ENCODE measurements at places on chromosomes 5 and 9.
A peak's percentile ranks its signal among the peaks of the same experiment; 100 is the strongest.

DNA sequence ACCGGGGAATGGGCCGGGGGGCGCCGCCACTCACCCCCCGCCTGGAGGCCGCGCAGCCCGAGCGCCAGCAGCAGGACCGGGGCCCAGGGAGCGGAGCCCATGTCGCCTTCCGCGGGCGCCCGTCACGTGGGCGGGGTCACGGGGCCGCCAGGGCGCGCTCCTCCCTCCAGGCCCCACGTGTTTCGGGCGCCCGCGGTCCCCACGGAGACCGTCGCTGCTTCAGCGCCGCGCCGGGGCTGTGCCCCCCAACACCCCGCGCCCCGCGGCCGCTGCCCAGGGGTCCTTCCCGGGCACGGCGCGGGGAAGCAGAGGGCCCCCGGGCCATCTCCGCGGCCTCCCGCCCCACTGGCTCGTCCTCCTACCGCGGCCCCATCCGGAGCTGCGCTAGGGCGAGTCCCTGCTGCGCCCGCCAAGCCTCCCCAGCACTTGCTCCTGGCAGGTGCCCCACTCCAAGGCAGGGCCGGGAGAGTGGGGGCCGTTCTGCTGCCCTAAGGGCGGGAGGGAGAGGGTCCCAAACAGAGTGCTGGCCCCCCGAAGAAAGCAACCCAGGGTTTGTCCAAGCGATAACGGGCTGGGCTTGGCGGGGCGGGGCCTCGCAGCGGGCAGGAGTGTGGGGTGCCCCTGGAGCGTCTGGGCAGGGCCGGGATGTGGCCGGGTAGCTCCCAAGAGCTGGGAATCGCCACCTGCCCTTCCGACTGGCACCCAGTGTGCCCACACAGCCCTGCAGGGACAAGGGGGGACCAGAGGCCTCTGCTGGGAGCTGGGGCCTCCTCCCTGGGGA, at the start of gene DPP7:
Gene DPP7, minus strand, starts transcription at position 121 of the 781 bp plus-strand sequence. Its CDS starts 20 bp downstream, at position 101.
- DNase-seq, result peak; percentile 16

DNA sequence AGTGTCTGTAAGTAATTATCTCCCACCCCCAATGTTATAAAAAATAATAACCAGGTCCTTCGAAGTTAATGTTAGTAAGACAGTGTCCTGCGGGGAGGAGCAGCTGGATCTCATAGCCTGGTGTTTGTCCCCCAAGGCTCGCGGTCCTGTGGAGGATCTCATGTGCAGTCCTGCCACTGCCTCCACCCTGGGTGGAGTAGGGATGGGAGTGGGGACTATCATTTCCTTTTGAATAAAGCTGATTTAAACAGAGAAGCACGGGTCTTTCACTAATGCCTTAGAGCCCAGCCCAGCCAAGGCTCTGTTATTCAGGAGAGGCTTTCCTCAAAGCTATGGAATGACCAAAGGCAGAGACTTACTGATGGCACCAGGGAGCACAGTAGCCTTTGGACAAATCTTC, 40.2 kb downstream of the SUB1 start:
- DNase-seq, result no peak

DNA sequence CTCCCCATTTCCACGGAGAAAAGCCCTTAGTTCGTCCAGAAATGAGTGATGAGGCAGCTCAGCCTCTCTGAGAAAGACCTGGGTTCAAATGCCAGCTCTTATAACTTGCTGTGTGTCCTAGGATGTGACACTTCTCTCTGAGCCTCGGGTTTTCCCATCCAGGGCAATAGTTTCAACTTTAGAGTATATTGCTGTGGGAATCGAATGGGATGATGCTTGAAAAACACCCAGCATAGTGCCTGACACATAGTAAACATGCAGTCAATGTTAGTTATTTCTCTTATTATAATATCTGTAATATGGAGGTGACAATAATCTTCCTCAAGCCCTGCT, 430 bp upstream of the MAPKAP1 start:
- no peak for DNase-seq

DNA sequence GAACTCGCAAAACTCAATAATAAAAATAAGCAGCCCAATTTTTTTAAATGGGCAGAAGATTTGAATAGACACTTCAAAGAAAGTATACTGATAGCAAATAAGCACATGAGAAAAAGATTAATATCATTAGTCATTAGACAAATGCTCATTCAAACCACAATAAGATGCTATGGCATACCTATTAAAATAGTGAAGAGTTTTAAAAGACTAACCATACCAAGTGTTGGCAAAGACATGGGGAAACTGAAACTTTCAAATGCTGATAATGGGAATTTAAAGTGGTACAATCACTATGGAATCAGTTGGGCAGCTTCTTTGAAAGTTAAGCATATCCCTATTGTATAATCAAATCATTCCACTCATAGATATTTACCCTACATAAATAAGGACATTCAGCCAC, 26.6 kb upstream of the ORM1 start:
- DNase-seq, result no peak

- no peak for DNase-seq
Observed at GRCh38 chr9:134290603-134291451, 35.4 kb upstream of the RXRA start.

GRCh38 chr5:124277767-124278545, 468.5 kb downstream of the ZNF608 start:
- no peak for DNase-seq

GRCh38 chr9:90803860-90804593, 2.4 kb downstream of the SYK start:
- DNase-seq, result peak; percentile 22

DNA sequence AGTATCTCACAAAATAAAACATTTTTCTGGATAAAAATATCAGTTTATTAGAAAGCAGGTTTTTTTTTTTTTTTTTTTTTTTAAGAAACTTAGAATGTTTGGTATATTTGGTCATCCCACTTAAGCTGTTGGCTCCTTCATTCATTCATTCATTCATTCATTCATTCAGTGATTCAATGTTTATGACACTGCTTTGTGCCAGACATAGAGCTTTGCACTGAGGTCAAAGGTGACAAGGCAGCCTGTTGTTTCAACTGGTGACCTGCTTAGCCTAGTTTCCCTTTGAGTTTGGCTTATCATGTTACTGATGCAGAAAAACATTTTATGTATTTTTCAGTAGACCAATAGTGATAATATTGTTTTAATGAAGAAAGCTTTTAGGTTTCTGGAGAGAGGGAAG, 23.5 kb downstream of the CPEB4 start:
- no peak for DNase-seq

GRCh38 chr5:7190712-7191250, 205.2 kb upstream of the ADCY2 start:
- peak; percentile 89 for DNase-seq

DNA sequence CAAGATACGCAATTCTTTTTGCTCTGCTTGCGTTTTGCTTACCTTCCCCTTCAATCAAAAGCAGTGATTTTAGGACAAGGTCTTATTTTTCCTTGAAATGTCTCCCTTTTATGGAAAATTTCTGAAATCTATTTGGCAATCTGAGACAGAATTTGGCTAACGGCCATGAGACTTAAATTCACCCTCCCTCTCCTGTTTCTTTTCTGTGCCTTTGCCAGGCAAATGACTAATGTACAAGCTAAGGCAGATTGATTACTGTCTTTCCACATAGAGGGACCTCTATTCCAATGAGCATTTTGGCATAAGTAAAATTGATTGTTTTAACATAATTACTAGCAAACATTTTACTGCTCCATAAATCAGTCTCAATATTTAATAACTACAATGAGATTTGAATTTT, 31.7 kb downstream of the FAM81B start:
- DNase-seq, result no peak

- DNase-seq, result no peak
Observed at GRCh38 chr5:132883261-132883834, 9.9 kb downstream of the LEAP2 start.

DNA sequence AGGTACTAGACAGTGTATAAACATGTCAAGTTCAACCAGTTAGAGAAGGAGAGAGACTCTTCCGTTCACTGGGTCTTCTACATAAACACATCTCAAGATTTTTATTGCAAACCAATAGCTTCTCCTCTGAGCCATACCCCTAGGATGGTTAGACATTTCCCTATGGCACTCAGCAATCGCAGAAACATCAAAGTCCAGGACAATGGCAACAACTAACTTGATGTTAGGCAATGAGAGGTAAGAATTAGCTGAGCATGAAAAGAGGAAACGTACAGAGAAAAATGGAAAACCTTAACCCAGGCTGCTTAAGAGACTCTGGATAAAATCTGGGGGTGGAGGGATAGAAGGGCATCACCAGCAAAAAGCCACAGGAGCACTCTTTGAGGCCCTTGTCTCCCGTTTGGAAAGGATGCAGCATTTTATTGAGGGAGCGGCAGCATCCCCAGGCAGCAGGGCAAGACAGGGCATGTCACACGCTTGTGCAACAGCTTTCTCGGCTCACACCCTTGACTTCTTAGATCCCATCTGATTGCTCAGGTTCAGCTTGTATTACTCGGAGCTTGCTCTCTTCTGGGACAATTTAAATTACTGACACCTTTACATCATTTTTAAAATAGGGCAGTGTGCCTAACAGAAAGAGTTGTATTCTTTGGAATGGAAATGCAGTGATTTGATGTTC, 8.6 kb upstream of the PSAT1 start:
- DNase-seq, result peak; percentile 63

DNA sequence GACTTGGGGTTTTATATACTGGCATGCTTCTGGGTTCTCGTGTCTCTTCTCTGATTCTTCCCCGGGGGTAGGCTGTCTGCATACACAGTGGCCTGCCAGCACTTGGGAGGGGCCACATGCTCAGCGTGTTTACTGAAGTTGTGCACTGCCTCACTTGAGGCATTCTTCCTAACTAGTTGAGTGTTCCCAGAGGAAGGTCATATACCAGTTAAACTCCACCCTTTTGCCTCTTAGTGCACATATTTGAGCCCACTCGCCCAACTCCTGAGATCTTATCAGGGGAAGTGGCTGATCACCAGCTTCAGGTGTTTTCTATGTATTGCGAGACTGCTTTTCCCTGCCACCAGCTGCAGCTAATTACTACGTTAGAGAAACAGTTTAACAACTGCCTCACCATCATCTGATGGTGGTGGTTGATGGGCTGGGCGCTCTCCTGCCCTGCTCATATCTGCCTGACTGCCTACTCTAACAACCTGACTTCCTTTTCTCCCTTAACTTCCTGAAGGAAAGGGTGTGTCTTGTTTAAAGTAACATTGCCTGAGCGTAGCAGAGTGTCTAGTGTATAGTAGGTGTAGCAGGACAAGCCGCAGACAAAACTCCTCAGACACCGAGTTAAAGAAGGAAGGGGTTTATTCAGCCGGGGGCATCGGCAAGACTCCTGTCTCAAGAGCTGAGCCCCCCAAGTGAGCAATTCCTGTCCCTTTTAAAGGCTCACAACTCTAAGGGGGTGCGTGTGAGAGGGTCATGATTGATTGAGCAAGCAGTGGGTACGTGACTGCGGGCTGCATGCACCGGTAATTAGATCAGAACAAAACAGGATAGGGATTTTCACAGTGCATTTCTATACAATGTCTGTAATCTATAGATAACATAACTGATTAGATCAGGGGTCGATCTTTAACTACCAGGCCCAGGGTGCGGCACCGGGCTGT, 60.1 kb upstream of the CLINT1 start:
- peak; percentile 23 for DNase-seq

GRCh38 chr5:125377141-125377540, 630.7 kb upstream of the ZNF608 start:
- DNase-seq, result no peak

DNA sequence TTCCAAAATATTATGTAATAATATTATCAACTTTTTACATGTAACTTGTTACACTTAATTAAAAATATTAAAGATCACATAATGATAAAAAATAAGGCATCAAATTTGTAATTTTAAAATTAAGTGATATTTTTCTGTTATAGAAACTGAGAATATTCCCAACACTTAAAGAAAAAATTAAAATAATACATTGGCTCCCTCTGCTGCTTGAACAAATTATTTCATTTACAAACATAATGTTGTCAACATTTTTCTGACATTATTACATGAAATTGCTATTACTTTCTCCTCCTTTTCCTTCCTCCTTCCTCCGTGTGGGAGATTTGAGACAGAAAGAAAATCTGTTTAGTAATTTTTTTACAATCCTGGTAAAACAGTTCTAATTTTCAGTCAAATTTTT, 42.3 kb downstream of the RNF180 start:
- no peak for DNase-seq

GRCh38 chr9:131330814-131331600, 41.5 kb downstream of the PLPP7 start:
- DNase-seq, result no peak

DNA sequence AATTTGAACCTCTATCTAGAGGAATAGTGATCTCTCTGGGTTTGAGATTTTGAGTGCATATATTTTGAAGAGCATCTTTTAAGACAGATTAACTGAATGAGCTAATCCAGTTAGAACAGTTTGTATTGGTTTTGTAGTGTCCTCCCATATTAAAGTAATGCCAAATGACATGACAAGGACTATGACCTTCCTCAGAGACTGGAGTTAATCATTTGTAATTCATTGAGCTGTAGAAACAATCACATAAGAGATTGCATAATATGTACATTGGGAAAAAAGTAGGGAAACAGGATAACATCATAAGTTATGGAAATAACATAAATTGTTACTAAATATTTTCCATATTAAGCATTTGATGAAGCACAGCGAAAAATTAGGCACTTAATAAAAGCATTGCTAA, 45.8 kb upstream of the PRDM9 start:
- no peak for DNase-seq

DNA sequence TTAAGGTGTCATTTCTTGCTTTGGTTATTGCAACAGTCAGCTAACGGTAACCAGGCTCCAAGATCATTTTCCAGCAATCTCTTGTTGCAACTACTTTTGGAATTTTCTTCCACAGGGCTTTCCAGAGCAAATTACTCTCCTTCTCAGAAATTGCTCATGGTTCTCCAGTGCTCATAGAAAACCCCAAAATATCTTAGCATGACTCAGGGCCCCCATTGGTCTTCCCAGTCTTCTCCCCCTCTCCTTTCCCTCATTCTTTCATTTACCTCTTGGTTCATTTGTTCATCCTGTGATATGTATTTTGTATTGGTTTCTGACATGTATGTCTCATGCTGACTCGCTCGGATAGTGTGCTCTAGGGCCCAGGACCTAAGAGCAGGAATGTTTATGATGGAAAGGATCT, 35.6 kb downstream of the WWC1 start:
- DNase-seq, result no peak

- DNase-seq, result no peak
Observed at GRCh38 chr5:57422993-57423392, 59.6 kb downstream of the ACTBL2 start.

DNA sequence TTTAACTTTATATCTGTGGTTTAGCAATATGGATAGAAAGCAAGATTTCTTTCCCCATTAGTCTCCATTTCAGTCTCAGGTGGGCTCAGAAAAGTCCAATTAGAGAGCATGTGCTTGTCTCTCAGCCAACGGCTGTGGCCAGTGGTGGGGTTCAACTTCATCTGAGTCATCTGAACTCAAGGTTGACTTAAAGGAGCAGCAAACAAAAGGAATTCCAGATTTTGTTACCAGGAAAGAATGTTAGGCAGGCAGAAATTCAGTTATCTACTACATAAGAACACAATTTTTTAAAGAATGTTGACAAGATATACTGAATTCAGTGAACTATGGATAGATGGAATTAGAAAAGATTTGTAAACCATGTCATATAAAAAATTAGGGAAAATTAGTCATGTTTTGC, 784.1 kb downstream of the MAT2B start:
- no peak for DNase-seq
